Heart left ventricle (tissue), 16 donors: ENCODE measurements at places on chromosomes 7 and 10. TPM values are rescaled to one million over a fixed set of nuclear protein-coding genes. Genes with fewer than 3 reads are reported as not detected.
A peak's percentile ranks its signal among the peaks of the same experiment; 100 is the strongest.

GRCh38 chr7:130417213-130417612, 23.6 kb downstream of the CEP41 start:
- no peaks in the 10 kb centered on the region for H3K36me3 ChIP-seq
- no peak overlapping the region for H3K4me3 ChIP-seq
- no peaks in the 10 kb centered on the region for H3K27me3 ChIP-seq
- H3K27ac ChIP-seq, result no peak overlapping the region
- H3K4me1 ChIP-seq, result no peaks in the 10 kb centered on the region

DNA sequence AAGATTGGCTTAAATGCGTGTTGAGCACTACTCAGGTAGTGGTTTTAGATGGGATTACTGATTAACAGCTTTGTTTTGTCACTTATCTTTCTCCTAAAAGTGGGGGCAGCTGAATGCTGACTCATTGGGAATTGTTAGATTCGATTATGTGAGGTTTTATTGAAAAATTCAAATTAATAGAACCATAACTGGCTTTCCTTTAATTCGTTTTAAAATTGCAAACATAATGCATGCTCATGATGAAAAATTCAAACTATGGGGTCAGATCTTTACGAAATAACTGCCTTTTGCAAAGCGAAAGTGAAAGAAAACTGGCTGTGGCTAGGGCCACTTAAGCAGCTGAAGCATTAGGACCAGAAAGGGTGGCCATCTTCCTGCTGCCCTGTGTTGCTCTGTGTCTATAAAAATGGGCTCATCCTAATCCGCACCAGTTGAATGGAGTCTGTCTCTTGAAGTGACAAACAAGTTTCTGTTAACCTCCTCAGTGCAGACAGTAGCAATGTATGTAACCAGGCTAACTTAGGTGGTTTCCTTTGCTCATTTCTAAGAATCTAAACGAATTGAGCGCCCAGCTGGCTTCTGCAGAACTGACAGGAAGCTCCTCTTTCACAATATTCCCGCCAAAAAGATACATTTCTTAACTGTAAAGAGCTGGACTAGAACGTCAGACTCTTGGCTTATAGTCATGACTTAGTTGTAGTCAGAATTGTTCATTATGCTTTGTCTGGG, 27.8 kb downstream of the DENND10 start:
- H3K27ac ChIP-seq, result peak overlapping the region; percentile 96
- DNase-seq, result no peak
- peaks cover 3% of the 10 kb centered on the region for H3K4me1 ChIP-seq

GRCh38 chr10:126080879-126081411, 184.6 kb downstream of the FANK1 start:
- peak overlapping the region; percentile 3 for H3K4me3 ChIP-seq
- no peak overlapping the region for H3K27ac ChIP-seq
- H3K27me3 ChIP-seq, result no peaks in the 10 kb centered on the region
- H3K36me3 ChIP-seq, result no peaks in the 10 kb centered on the region

DNA sequence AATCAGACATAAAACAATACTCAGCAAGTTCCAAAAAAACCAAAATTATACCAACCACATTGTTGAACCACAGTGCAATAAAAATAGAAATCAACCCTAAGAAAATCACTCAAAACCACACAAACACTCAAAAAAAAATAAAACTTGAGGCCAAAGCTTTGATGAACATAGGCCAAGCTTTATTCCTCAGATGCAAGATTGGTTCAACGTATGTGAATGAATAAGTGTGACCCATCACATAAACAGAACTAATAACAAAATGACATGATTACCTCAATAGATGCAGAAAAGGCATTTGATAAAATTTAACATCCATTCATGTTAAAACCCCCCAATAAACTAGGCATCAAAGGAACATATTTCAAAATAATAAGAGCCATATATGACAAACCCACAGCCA, 506.1 kb upstream of the FZD8 start:
- H3K27me3 ChIP-seq, result no peaks in the 10 kb centered on the region
- H3K4me1 ChIP-seq, result no peaks in the 10 kb centered on the region
- DNase-seq, result no peak
- no peak overlapping the region for H3K27ac ChIP-seq

- no peak overlapping the region for H3K27ac ChIP-seq
- no peak overlapping the region for H3K4me3 ChIP-seq
- DNase-seq, result no peak
- H3K4me1 ChIP-seq, result no peaks in the 10 kb centered on the region
- no peaks in the 10 kb centered on the region for H3K27me3 ChIP-seq
These were observed 12.8 kb upstream of the KAT6B start for GRCh38 chr10:74813381-74814259.

GRCh38 chr7:158411232-158411950, 176.2 kb downstream of the PTPRN2 start:
- no peaks in the 10 kb centered on the region for H3K27me3 ChIP-seq
- H3K4me3 ChIP-seq, result no peak overlapping the region
- no peak for DNase-seq
- no peaks in the 10 kb centered on the region for H3K36me3 ChIP-seq
- H3K4me1 ChIP-seq, result no peaks in the 10 kb centered on the region
- H3K27ac ChIP-seq, result no peak overlapping the region

DNA sequence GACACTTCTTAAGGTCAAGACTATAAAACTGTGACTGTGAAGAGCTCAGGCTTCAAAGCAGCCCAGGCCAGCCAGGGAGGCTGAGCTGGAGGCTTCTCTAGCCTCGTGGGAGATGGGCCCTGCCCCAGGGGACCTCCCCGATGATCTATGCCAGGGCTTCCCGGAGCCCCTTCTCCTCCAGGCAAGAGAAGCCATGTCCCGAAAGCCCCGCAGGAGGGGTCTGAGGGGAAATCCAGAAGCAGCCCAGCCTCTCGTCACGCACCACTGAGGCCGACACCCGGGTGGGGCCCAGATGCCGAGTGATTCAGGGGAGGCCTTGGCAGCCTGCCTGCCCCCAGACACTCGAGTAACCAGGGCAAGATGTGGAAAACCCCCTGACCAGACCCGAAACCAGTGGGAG, 63.7 kb downstream of the PROSER2 start:
- H3K36me3 ChIP-seq, result no peaks in the 10 kb centered on the region
- no peak overlapping the region for H3K27ac ChIP-seq
- DNase-seq, result no peak
- H3K27me3 ChIP-seq, result no peaks in the 10 kb centered on the region
- H3K4me3 ChIP-seq, result no peak overlapping the region

DNA sequence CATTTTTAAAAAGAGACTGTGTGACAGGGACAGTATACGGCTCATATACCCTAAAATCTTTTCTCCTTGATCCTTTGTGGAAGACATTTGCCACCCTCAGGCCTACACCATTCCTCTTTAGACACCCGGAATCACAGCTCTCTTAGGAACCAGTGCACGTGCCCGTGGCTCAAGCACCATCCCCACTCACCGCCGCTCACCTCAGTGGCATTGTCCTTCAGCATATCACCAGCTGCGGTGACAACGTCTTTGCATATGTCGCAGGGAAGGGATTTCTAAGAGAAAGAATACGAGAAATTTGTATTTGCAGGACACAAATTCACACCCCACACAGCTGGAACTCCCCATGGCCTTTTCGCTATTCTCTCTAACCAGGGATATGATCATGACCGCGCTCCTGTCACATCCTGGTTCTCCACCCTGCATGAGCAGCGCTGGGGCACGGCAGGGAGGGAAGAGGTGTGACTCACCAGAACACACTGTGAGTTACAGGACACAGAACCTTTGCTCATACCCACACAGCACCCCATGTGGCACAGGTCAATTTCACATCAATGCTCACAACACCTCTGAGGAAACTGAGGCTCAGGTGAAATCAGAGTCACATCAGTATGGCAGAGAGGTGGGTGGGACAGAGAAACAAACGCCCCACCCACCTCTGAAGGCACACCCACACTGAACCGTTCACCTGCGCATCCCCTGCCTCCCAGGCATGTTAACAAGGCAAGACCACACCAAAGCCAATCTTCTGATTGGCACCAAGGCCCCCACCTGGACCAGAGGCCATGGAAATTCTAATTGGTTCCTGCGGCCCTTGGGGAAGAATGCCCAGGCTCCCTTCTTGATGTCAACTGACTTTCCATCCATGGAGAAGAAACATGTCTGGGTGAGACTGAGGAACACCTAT, 19.2 kb downstream of the PSAP start:
- peaks cover 40% of the 10 kb centered on the region for H3K4me1 ChIP-seq
- H3K36me3 ChIP-seq, result peaks cover 19% of the 10 kb centered on the region
- H3K27me3 ChIP-seq, result no peaks in the 10 kb centered on the region
- H3K27ac ChIP-seq, result no peak overlapping the region
- no peak for DNase-seq

DNA sequence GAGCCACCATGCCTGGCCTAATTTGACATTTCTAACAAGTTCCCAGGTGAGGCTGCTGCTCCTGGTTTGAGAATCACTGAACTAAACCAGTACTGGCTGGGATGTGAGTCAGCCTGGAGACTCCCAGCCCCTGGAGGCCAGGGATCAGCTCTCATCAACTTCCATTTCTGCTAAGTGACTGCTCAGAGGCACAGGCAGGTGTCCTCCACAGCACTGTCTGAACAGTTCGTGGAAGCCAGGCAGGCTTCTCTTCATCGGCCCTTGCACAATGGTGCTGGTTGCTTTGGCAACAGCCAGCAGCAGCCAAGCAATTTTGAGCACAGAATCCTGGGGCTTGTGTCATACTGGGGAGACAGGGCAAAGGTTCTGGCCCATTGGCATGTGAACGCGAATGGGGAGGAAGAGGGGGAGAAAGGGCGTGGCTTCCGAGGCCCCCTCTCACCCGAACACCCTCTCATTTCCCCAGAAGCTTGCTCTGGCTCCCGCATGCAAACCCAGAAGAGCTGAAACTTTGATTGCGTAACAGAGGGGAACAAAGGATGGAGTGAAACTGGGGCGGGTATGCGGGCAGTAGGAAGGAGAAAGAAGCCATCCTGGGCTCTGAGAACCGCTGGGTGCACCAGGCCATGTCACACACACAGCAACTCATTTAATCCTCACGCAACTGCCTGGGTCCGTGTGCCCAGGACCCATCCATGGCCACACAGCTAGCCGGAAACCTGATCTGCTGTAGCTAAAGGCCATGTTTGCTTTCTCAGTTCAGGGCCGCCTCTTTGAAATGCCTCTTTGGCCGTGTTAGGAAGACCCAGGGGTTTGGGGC, 9.0 kb upstream of the POR start:
- no peak overlapping the region for H3K4me3 ChIP-seq
- H3K36me3 ChIP-seq, result no peaks in the 10 kb centered on the region
- peak; percentile 73 for DNase-seq
- no peaks in the 10 kb centered on the region for H3K4me1 ChIP-seq

GRCh38 chr10:43156590-43157341, 18.5 kb downstream of the CSGALNACT2 start:
- no peak overlapping the region for H3K4me3 ChIP-seq
- no peaks in the 10 kb centered on the region for H3K4me1 ChIP-seq
- H3K27me3 ChIP-seq, result no peaks in the 10 kb centered on the region
- DNase-seq, result no peak

- H3K36me3 ChIP-seq, result no peaks in the 10 kb centered on the region
- no peak for DNase-seq
- H3K4me1 ChIP-seq, result no peaks in the 10 kb centered on the region
- H3K27ac ChIP-seq, result no peak overlapping the region
- no peak overlapping the region for H3K4me3 ChIP-seq
These were observed 19.2 kb upstream of the ATOH7 start for GRCh38 chr10:68251151-68251550.

DNA sequence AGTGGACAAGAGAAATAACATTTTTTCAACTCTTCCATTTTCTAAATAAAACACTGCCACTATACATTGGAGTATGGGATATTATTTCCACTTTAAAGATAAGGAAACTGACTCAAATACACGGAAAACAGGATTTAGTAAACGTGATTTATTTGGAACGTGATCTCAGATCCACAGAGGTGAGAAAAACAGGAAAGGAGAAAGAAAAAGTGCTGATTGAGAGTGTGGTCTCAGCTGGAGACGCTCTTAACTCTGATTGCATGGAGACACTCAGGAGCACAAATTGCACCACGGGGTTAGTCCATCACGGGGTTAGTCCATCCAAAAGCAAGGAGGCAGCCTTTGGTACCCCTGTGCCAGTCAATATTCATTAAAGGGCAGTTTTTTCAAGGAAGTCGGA, 142.5 kb downstream of the GNAT3 start:
- no peaks in the 10 kb centered on the region for H3K4me1 ChIP-seq
- no peak for DNase-seq
- H3K4me3 ChIP-seq, result no peak overlapping the region
- H3K27ac ChIP-seq, result no peak overlapping the region
- no peaks in the 10 kb centered on the region for H3K27me3 ChIP-seq

DNA sequence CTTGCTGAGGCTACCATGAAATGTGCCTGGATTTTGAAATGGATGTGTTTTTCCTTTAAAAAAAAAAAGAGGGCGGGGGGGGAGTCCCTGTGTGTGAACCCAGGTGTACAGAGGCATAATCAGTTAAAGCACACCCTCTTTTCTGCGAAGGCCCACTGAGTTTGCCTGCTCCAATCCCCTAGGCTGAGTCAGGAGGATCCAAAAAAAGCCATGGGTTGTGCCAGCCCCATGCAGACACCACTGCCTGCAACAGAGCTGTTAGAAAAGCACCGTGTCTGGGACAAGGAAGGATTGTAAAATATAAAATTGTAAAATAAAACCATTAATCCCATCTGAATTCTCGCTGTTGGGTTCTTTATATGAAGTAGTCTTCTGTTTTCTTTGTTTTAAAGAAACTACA, 217.9 kb downstream of the ADAM12 start:
- no peaks in the 10 kb centered on the region for H3K4me1 ChIP-seq
- no peak for DNase-seq
- no peaks in the 10 kb centered on the region for H3K36me3 ChIP-seq
- no peak overlapping the region for H3K4me3 ChIP-seq
- no peak overlapping the region for H3K27ac ChIP-seq

ANKRD1 gene
- 6,067 TPM for total RNA-seq

OR2A42 gene
- total RNA-seq, result not detected

NUTM2D gene
- 7.2 TPM for total RNA-seq
